LNCaP clone FGC (cell line): ENCODE measurements at places on chromosomes 1 and 21.

GRCh38 chr1:44631333-44631646, 43.0 kb downstream of the TMEM53 start:
- DNase-seq, result no peak

DNA sequence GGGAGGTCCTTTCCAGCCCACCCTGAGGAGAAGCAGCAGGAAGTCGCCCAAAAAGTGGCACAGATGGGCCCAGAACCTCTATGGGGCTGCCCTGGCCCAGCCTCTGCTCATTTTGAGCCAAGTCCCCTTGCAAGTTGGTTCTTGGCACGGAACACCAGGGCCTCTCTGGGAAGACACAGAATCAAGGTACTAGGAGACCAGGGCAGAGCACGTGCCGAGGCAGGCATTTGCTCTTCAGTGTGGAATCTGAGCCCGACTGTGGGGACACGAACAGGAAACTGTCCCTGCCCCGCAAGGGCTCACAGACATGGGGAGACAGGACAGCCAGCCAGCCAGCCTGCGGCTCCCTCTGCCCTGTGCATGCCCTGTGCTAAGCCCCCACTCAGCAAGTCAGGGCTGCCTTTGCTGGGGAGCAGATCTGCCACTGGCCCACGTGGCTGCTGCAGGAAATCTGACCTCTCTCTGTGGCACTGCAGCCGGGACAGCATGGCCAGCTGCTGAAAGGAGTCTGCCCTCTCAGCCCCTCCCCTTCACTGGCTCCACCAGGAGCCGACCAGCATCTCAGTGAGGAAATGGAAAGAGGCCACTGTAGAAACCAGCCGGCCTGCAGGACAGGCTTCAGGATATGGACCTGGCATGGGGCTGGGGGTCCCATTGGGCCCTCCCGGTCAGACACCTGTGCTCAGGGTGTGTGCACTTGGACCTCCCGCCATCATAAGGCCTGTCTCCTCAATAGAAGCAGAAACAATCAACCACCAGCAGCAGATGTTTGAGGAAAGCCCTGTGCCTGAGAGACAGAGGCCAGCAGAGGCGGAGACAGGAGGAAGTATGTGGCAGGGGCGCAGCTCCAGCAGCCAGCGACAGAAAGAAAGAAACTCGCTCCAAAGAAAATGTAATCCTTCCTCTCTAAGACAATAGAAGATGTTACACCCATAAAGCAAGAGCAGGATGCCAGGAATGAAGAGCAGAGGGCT, 3.7 kb downstream of the ARHGEF16 start:
- DNase-seq, result no peak

GRCh38 chr1:29964718-29965533, 728.6 kb downstream of the PTPRU start:
- no peak for DNase-seq

DNA sequence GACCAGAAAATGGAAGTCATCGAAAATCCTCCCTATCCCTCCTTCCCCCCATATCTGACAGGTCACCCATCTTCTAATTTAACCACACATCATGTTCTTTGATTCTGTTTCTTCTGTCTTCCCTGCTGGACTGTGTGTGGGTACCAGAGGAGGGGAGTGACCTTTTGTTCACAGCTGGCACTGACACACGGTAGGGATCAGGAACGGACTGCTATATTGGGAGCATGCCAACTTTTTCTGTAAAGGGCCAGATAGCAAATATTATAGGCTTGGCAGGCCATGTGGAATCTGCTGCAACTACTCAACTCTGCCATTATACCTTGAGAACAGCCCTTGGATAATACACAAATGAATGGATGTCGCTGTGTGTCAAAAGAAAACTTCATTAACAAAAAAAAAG, 7.5 kb upstream of the TOMM20 start:
- no peak for DNase-seq

DNA sequence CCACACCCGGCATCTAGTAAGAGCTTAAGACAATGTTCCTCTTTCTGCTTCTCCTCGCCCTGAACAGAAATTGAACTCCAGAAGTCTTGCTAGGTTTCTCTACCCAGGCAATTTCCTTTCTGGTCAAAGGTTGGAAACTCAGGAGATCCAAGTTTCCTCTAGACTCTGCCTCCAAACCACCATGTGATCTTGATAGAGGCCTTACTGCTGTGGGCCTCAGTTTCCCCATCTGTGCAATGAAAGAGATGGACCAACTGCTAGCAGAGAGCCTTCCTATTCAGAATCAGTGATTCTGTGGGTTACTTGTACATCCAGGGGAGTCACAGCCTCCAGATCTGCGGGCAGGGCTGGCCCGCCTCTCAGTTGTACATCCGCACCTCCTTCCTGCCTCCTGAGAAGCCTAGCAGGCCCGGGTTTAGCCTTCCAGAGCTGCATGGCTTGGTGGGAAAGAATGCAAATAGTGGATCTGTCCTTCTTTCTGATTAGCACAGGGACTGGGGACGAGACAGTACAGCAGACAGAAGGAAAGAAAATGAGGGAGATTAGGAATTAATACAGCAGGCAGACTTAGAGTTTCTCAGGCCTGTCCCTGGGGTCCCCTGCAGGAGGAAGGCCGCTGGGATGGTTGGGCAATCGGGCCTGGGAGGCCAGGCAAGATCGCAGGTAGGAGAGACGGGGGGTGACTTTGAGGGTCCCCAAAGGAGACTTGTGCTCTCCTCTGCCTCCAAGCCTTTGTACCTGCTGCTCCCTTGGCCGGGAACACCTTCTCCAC, 83.9 kb downstream of the PAX7 start:
- no peak for DNase-seq

GRCh38 chr1:24248859-24249258, 61.8 kb upstream of the IFNLR1 start:
- no peak for DNase-seq

DNA sequence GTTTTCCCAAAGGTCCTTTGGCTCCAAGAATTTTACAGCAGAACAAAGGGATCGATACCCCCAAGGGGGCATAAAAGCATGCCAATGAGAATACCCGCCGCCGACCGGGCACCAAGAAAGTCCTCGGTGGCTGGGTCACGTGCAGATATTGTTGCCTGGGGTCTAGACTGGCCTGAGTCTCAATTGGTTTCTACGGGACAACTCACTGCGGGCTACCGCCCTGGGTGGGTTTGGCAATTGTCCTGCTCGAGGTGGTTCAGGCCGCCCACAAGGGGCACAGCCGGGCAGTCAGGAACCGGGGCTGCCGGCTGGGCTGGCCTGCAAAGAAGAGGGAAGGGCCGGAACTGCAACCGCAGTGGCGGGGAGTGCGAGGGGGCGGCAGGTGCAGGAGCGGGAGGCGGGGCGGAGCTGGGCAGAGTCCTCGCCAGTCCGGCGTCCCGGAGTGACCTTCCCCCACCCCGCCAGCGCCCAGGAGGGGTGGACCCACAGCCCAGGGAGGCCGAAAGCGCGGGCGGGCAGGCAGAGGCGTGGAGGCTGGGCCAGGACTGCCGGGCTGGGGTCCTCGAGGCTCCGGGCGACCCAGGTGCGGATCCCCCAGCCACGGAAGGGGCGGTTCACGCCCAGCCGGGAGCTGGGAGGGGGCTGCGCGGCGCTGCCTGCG, 926 bp upstream of the ATP1B1 start:
- no peak for DNase-seq

- DNase-seq, result no peak
Observed at GRCh38 chr1:49597436-49597835, 426.3 kb downstream of the AGBL4 start.

GRCh38 chr1:155127967-155128754, 485 bp downstream of the EFNA1 start:
- DNase-seq, result no peak

DNA sequence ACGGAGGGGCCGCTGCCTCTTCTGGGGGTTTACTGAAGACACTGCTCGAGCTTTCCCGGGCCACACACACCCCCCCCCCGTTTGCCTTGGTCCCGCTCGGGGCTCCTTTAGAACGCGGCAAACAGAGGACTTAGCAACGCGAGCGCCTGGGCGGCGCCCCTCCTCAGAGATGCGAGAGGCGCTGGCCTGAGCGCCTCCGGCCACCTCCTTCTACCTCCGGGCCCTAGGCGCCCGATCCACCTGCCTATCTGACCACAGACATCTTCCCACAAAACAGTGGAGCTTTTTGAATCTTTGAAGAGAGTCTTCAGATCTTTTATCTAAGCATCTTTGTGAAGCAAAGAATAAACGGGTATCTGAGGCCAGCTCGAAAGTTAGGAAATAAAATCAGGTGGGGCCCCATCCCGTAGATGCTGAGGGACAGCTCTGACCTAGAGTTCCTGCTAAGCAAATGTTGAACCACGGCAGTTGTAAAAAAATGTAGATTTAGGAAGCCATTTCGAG, 436 bp upstream of the TTLL7 start:
- DNase-seq, result peak; percentile 56

DNA sequence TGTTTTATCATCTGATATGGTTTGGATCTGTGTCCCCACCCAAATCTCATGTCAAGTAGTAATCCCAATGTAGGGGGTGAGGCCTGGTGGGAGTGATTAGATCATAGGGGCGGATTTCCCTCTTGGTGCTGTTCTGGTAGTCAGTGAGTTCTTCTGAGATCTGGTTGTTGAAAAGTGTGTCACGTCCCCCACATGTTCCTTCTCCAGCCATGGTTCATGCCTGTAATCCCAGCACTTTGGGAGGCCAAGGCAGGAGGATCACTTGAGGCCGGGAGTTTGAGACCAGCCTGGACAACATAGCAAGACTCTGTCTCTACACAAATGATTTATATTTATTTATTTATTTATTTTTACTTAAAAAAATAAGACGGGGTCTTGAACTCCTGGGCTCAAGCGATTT, 30.8 kb upstream of the EDARADD start:
- DNase-seq, result no peak

DNA sequence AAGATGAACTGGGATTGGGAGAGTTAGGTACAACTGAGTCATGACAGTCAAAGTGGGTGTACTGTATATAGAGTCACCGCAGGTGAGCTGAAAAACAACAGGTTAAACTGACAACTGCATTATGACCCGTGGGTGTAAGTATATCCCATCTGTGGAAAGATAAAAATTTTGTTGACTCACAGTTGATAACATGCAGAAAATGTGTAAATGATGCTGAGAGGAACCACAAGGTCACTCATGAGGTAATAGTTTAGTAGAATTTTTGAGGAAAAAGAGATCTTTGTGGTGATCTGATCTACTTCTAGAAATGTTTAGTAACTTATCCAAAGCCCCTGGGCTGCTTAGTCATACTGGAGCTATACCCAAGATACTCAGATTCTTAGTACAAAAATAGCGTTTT, 838 bp downstream of the OR2C3 start:
- DNase-seq, result no peak

DNA sequence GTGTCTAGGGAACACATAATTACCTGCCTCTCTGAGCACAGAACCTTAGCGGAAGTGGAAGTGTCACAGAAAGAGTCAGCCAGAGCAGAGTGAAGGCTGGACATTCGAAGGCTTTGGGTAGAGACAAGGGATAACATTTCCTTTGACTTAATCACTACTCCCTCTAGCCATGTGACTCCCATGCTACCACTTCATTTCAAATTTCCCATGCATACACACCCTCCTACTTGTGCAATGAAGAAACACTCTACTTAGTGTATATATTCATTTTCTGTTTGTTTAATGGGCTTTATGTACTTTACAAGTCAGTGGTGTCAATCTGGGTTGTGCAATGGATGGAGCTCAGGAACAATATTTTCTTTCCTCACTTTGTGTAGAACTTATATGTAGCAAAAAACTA, 6.9 kb downstream of the ANKRD35 start:
- DNase-seq, result no peak

DNA sequence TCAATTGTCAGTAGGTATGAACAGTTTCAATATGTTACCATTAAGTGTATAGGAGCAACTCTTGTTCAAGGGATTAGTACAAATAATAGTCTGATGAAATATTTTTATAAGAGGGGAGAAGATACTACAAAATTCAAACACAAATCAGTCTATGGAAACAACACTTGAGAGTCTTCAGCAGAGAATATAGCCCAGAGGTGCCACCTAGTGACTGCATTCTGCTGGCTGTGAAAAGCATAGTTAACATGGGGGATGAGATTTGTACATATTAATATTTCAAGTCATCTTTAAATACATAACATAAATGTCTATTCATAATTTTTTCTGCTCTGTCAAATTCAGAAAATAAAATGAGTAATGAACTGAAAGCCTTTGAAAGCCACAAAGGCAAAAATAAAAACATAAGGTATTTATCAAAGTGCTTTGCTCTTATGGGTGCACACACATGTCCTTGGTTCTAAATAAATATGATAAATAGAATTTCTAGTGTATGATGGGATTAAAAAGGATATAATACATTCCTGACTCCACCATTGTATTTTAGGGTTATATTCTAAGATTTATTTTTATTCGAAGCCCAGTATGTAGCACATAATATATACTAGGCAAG, 440.9 kb upstream of the ZRANB2 start:
- peak; percentile 31 for DNase-seq
